ENCODE measurements at places on chromosomes 3 and 15.

DNA sequence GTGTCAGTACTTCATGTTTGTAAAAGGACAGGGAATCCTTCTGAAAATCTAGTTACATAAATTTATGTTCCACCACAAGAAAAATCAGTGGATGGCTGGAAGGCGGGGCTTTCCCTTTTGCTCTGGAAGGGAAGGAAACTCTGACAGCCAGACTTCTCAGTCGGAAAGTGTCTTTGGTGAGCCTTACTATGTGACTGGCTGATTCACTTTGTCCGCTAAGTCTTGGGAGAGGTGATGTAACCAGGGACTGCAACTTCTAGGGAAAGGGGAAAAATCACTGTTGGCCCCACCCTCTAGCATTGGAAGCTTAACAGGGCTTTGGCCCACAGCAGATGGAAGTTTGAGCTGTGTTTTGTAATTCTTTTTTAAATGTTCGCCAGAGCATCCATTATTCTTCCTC lies 281.4 kb upstream of the CTDSPL start:
- no peaks in the 10 kb centered on the region for H3K36me3 ChIP-seq
- peak overlapping the region; percentile 50 for H3K27ac ChIP-seq
- no peaks in the 10 kb centered on the region for H3K27me3 ChIP-seq
- no peaks in the 10 kb centered on the region for H3K4me1 ChIP-seq
- H3K4me3 ChIP-seq, result no peak overlapping the region

DNA sequence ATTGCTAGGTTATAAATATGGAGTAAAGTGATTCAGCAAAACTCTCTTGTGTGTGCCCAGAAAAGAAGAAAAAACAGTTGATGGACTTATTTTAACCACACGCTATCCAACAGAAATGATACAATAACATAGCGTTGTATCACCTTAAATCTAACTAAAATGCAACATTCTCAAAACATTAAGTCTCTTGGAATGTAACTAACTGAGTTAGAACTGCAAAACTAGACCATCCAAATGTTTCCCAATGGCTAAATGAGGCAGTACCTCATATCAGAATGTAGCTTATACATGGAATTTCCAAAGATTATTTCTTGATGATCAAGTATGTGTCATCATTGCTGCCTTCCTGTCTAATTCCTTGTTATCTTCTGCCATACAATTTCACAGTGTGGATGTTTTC lies 187.9 kb downstream of the CNTN3 start:
- no peaks in the 10 kb centered on the region for H3K36me3 ChIP-seq
- H3K27me3 ChIP-seq, result no peaks in the 10 kb centered on the region
- H3K4me3 ChIP-seq, result no peak overlapping the region
- no peak for DNase-seq

- no peak for DNase-seq
- no peak overlapping the region for H3K4me3 ChIP-seq
- peak overlapping the region; percentile 87 for H3K27ac ChIP-seq
- H3K27me3 ChIP-seq, result no peaks in the 10 kb centered on the region
- no peaks in the 10 kb centered on the region for H3K36me3 ChIP-seq
Observed at GRCh38 chr3:42024591-42025351, 62.9 kb upstream of the ULK4 start.

- H3K36me3 ChIP-seq, result no peaks in the 10 kb centered on the region
- peaks cover 9% of the 10 kb centered on the region for H3K4me1 ChIP-seq
- no peak overlapping the region for H3K27ac ChIP-seq
- no peak overlapping the region for H3K4me3 ChIP-seq
- no peaks in the 10 kb centered on the region for H3K27me3 ChIP-seq
Observed at GRCh38 chr3:21752749-21753347, 1.8 kb upstream of the ZNF385D start.

DNA sequence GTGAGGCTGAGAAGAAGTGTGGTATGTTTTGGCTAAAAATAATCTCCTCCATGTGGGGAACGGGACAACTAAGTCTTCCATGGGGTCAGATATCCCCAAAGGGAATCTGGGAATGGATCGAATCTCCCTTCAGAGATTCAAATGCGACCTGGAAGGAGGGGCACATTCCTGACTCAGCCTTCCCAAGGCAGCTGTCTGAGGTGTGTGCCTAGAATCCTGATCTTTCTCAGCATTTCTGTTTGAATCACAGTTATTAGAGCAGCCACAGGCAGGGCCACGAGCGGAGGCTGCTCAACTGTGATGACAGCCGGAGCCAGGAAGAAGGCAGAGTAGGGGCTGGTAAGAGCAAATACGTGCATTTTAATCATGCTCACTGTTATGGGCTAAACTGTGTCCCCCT lies 135.1 kb downstream of the ADAMTS17 start:
- peaks cover 42% of the 10 kb centered on the region for H3K4me1 ChIP-seq
- H3K27ac ChIP-seq, result no peak overlapping the region
- H3K36me3 ChIP-seq, result no peaks in the 10 kb centered on the region
- H3K4me3 ChIP-seq, result no peak overlapping the region
- H3K27me3 ChIP-seq, result no peaks in the 10 kb centered on the region
